ENCODE measurements at places on chromosomes 16 and 17. TPM values are rescaled to one million over a fixed set of nuclear protein-coding genes. Genes with fewer than 3 reads are reported as not detected.
A peak's percentile ranks its signal among the peaks of the same experiment; 100 is the strongest.

GRCh38 chr16:61364990-61365389, 671.2 kb downstream of the CDH8 start:
- no peak overlapping the region for H3K4me3 ChIP-seq
- no peaks in the 10 kb centered on the region for H3K27me3 ChIP-seq

DNA sequence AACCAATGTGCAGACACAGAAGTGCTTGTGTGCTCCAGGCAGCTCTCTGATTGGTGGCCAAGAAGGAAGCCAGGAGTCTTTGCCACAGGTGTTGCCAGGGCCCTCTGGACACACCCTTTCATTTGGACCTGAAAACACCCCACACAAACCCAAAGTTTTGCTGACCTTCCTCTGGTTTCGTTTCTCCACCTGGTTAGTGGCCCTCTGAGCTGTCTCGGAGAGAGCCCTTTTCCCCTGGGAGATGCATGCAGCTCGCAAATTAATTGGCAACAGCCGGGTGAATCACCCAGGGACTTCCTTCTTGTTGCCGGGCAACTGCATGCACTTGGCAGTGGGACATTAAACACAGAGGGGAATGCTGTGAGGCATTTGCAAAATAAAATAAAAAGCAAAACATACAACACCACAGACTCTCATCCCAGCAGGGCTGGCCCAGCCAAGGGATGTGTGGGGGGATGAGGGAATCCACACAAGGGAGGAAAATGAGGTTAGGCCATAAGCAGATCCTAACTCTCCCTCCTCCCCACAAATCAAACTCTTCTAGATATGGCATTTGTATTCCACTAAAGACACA, 286.6 kb downstream of the SOX9 start:
- H3K27ac ChIP-seq = no peak overlapping the region
- H3K4me1 ChIP-seq = peaks cover 2% of the 10 kb centered on the region
- peaks cover 17% of the 10 kb centered on the region for H3K27me3 ChIP-seq
- peaks cover 5% of the 10 kb centered on the region for H3K36me3 ChIP-seq
- DNase-seq = peak; percentile 60
- no peak overlapping the region for H3K4me3 ChIP-seq

DNA sequence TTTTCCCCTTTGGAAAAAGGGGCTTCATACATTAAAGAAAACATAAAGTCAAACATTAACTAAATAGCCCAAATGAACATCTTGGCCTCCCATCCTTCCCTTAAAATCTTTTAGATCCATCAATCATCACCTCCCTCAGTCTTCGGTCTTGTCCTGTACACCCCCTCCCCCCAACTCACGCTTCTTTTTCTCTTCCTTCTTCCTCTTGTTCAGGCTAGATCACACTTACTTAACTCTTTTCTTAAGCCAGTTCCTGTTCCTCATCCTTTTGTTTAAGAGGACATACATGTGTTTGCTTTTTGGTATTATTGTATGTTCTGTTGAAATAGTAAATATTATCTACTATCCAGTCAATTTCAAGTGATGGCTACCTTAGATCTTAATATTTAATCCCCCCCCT, 5.5 kb downstream of the MFSD6L start:
- no peaks in the 10 kb centered on the region for H3K36me3 ChIP-seq
- H3K4me1 ChIP-seq = no peaks in the 10 kb centered on the region
- DNase-seq = no peak
- H3K27me3 ChIP-seq = no peaks in the 10 kb centered on the region
- no peak overlapping the region for H3K4me3 ChIP-seq

GRCh38 chr16:69618307-69618706, 52.5 kb downstream of the NFAT5 start:
- no peaks in the 10 kb centered on the region for H3K4me1 ChIP-seq
- no peaks in the 10 kb centered on the region for H3K36me3 ChIP-seq
- no peak for DNase-seq
- no peak overlapping the region for H3K27ac ChIP-seq
- H3K27me3 ChIP-seq = no peaks in the 10 kb centered on the region

DNA sequence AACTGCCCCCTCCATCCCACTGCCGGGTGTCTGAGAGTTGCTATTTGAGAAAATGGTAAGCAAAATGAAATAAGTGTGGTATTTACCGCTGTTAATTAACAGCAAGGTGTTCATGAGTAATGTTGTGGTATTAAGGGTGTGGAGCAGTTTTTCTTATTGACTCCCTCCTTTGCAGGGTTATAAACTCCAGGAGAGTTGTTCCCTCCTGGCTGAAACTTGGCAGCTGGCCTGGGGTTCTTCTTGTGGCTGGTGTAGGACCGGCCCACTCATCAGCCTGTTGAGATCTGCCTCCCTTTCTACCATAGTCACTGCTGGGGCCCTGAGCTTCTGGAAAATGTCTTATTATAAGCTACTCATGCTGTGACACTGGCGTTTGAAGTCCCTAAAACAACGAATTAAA, 128.6 kb downstream of the SOX9 start:
- H3K4me3 ChIP-seq = no peak overlapping the region
- no peaks in the 10 kb centered on the region for H3K27me3 ChIP-seq
- no peaks in the 10 kb centered on the region for H3K36me3 ChIP-seq
- DNase-seq = no peak
- no peaks in the 10 kb centered on the region for H3K4me1 ChIP-seq

- no peak for DNase-seq
- H3K4me1 ChIP-seq = peaks cover 3% of the 10 kb centered on the region
- no peak overlapping the region for H3K27ac ChIP-seq
- H3K27me3 ChIP-seq = peaks cover 6% of the 10 kb centered on the region
- H3K4me3 ChIP-seq = no peak overlapping the region
These were observed 21.9 kb downstream of the CNGB1 start for GRCh38 chr16:57949013-57949412.

- DNase-seq = no peak
- H3K27ac ChIP-seq = no peak overlapping the region
- peaks cover 5% of the 10 kb centered on the region for H3K4me1 ChIP-seq
- peaks cover 4% of the 10 kb centered on the region for H3K36me3 ChIP-seq
- H3K27me3 ChIP-seq = peaks cover 34% of the 10 kb centered on the region
These were observed 1.3 kb downstream of the PLXDC1 start for GRCh38 chr17:39150104-39150634.

- H3K4me3 ChIP-seq = no peak overlapping the region
- no peaks in the 10 kb centered on the region for H3K4me1 ChIP-seq
- no peak for DNase-seq
- no peaks in the 10 kb centered on the region for H3K27me3 ChIP-seq
These were observed 15.4 kb downstream of the ACSM1 start for GRCh38 chr16:20681821-20682760.

- H3K4me3 ChIP-seq = no peak overlapping the region
- no peak overlapping the region for H3K27ac ChIP-seq
- peaks cover 6% of the 10 kb centered on the region for H3K27me3 ChIP-seq
- peaks cover 8% of the 10 kb centered on the region for H3K4me1 ChIP-seq
- DNase-seq = peak; percentile 86
These were observed 3.9 kb downstream of the RSAD1 start for GRCh38 chr17:50482516-50482915.

DNA sequence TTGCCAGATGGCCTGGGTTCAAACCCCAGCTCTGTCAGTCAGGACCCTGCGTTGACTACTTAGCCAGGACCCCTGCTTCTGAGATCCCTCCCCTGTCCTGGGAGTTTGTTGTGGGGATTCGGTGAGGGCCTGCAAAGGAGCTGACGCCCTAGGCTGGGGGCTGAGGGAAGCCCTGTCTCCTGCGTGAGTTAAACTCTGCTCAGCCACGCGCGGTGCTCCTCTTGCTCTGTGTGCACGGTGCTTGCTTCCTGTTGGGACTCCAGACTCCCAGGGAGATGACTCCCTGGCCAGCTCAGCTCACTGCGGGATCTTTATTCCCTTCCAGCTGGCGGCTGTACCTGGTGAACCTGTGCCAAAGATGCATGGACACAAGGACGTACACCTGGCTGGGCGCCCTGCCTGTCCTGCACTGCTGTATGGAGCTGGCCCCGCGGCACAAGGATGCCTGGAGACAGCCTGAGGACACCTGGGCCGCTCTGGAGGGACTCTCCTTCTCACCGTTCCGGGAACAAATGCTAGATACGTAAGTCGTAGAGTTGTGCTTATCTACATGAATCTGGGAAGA, 37.4 kb downstream of the RNF213 start:
- no peaks in the 10 kb centered on the region for H3K4me1 ChIP-seq
- peaks cover 6% of the 10 kb centered on the region for H3K36me3 ChIP-seq
- H3K4me3 ChIP-seq = no peak overlapping the region
- no peak overlapping the region for H3K27ac ChIP-seq
- DNase-seq = no peak
- no peaks in the 10 kb centered on the region for H3K27me3 ChIP-seq

GRCh38 chr17:52410781-52411180, 252.3 kb upstream of the CA10 start:
- H3K4me3 ChIP-seq = no peak overlapping the region
- no peaks in the 10 kb centered on the region for H3K4me1 ChIP-seq
- peaks cover 2% of the 10 kb centered on the region for H3K27me3 ChIP-seq
- H3K36me3 ChIP-seq = no peaks in the 10 kb centered on the region
- H3K27ac ChIP-seq = no peak overlapping the region
- DNase-seq = no peak

GRCh38 chr17:45334701-45335677, 18.2 kb upstream of the MAP3K14 start:
- no peak for DNase-seq
- peaks cover 4% of the 10 kb centered on the region for H3K36me3 ChIP-seq
- H3K4me3 ChIP-seq = no peak overlapping the region
- peaks cover 1% of the 10 kb centered on the region for H3K27me3 ChIP-seq
- no peaks in the 10 kb centered on the region for H3K4me1 ChIP-seq

UBE2Z gene
- total RNA-seq = 76.5 TPM

RHBDF1 gene
- 25.2 TPM for total RNA-seq

KCNAB3 gene
- 12.3 TPM for total RNA-seq

ATXN2L gene
- total RNA-seq = 261 TPM

SLC16A6 gene
- total RNA-seq = 0.25 TPM

TMEM231 gene
- total RNA-seq = 14.1 TPM

ACSM5 gene
- not detected for total RNA-seq
